ENCODE measurements at places on chromosomes 12 and 14.

- no peak overlapping the region for H3K4me3 ChIP-seq
- H3K27ac ChIP-seq: no peak overlapping the region
- H3K36me3 ChIP-seq: no peaks in the 10 kb centered on the region
- H3K27me3 ChIP-seq: no peaks in the 10 kb centered on the region
- DNase-seq: no peak
- no peaks in the 10 kb centered on the region for H3K4me1 ChIP-seq
Observed at GRCh38 chr12:88468581-88468980, 111.7 kb downstream of the KITLG start.

DNA sequence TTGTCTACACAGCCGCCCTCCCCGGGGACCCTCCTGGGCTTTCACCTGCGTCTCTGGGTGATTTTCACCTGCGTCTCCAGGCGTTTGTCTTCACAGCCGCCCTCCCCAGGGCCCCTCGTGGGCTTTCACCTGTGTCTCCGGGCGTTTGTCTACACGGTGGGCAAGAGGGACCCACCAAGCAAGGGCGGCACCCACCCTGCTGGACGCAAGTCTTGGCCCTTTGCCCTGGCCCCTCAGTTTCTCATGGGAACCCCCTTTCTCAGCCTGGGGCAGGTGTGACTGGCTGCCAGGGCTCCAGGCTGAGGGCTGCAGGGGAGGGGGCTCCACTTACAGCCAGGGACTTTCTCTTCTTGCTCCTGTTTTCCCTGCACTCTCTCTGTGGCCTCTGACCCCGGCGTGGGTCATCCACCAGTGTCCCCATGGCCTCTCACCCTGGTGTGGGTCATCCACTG lies 68.6 kb upstream of the GALNT9 start:
- no peaks in the 10 kb centered on the region for H3K27me3 ChIP-seq
- H3K36me3 ChIP-seq: no peaks in the 10 kb centered on the region
- H3K4me3 ChIP-seq: no peak overlapping the region
- H3K27ac ChIP-seq: no peak overlapping the region
- DNase-seq: no peak

GRCh38 chr12:75818863-75819262 lies 212.7 kb downstream of the PHLDA1 start:
- DNase-seq: no peak
- H3K27ac ChIP-seq: no peak overlapping the region
- H3K27me3 ChIP-seq: no peaks in the 10 kb centered on the region
- H3K4me1 ChIP-seq: no peaks in the 10 kb centered on the region

DNA sequence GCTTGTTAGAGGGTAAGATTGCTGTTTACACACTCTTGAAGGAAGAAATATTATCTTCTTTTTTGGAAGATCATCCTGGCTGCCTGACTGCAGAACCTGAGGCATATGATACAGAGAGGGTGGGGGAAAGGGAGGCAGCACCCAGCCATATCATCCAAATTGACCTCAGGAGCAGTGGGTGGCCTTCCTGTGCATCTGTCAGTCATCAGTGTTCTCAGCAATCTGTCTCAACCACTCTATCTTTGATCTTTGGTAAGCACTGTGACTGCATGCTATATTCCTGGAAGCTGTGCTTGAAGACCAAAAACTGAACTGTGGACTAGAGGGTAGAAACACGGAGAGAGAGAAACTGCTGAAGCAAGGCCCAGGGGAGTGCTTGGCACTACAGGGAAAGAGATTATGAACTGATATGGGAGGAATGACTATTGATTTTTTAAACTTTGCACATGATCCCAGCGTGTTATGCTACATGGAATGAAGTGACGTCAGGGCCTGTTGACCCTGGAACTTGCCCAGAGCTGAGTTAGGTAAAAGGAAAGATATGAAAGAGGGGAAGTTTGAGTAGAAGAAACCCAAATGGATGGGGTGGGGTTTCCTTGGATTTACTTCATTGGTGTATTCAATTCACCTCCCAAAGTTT lies 171.5 kb downstream of the ASCL1 start:
- no peak for DNase-seq
- no peak overlapping the region for H3K27ac ChIP-seq
- no peaks in the 10 kb centered on the region for H3K4me1 ChIP-seq
- no peaks in the 10 kb centered on the region for H3K36me3 ChIP-seq
- H3K4me3 ChIP-seq: no peak overlapping the region

DNA sequence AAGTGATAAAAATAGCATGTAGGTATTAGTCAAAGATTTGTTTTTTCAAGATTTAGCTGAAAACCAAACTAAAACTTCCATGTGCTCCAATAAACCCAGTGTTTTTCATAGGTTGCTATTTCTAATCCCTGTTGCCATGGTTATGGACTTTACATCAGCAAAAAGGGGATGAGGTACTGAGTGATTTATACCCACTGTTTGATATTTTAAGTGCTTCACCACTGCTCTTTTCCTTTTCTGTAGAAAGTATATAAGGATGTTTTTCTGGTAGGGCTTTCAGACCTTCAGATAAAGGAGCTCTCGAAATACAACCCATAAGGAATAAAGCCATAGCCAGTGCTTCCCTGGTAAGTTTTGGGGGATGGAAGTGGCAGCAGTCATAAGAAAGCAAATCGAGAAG lies at the start of gene OTOGL:
OTOGL (plus strand) TSS at position 279 of the 400 bp plus-strand sequence. CDS start 109,895 bp downstream, outside the sequence.
- H3K36me3 ChIP-seq: no peaks in the 10 kb centered on the region
- H3K4me1 ChIP-seq: no peaks in the 10 kb centered on the region
- no peak for DNase-seq

GRCh38 chr14:56996721-56997399 lies 186.6 kb upstream of the OTX2 start:
- no peak for DNase-seq
- H3K4me3 ChIP-seq: no peak overlapping the region
- H3K36me3 ChIP-seq: no peaks in the 10 kb centered on the region
- H3K27me3 ChIP-seq: no peaks in the 10 kb centered on the region
- no peak overlapping the region for H3K27ac ChIP-seq
- no peaks in the 10 kb centered on the region for H3K4me1 ChIP-seq

- H3K4me3 ChIP-seq: no peak overlapping the region
- no peak for DNase-seq
- H3K27me3 ChIP-seq: no peaks in the 10 kb centered on the region
- H3K27ac ChIP-seq: no peak overlapping the region
Observed at GRCh38 chr12:11545484-11546330, 103.8 kb upstream of the ETV6 start.

GRCh38 chr12:77429426-77429825 lies 364.1 kb upstream of the E2F7 start:
- no peaks in the 10 kb centered on the region for H3K4me1 ChIP-seq
- no peak overlapping the region for H3K27ac ChIP-seq
- DNase-seq: no peak
- H3K4me3 ChIP-seq: no peak overlapping the region

All from right atrium auricular region (tissue), 2 donors.